ENCODE measurements at places on chromosomes 1 and 21.
A peak's percentile ranks its signal among the peaks of the same experiment; 100 is the strongest.

- DNase-seq: no peak
These were observed 13.4 kb downstream of the SERINC2 start for GRCh38 chr1:31426249-31426922.

GRCh38 chr1:34354367-34354766, 177.7 kb downstream of the C1orf94 start:
- no peak for DNase-seq

DNA sequence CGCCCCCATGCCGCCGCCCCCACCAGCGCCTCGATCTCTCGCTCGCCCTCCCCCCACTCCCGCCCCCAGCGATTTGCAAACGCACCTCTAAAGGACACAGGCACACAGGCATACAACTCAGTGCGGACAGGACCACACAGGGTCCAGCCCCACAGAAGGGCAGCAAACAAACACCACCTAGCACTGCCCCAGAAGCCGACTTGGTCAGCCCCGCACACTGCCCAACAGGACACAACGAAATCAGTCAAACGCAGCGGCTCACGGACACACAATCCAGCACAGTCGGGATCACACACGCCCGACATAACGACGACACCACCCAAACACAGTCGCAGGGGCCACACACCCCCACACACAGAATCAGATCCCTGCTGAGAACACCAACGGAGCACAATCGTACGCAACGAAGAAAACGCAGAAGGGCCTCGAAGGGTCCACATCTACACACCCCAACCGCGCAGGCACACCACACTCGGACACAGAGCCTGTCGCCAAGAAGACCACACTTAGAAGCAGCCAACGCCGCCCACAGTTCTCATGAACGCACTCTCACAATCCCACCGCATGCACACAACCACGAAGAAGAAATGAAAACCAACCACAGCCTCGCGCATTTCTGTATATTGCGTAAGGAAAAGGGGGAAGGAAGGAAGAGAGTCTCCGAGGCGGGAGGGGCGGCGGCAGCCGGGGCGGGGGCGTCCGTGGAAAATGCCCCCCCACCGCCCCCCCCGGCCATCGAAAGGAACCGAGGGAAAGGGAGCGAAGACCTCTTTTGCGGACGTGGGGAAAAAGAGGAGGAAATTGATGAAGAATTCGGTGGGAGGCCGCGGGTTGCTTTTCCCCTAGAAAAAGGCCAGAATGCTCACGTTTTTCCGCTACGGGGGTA, 481 bp downstream of the TAL1 start:
- no peak for DNase-seq

- peak; percentile 58 for DNase-seq
These were observed 76.3 kb downstream of the MORN1 start for GRCh38 chr1:2314803-2315673.

GRCh38 chr1:117815926-117816325, 113.5 kb downstream of the GDAP2 start:
- no peak for DNase-seq

- no peak for DNase-seq
These were observed 75.1 kb downstream of the PHTF1 start for GRCh38 chr1:113684153-113684541.

DNA sequence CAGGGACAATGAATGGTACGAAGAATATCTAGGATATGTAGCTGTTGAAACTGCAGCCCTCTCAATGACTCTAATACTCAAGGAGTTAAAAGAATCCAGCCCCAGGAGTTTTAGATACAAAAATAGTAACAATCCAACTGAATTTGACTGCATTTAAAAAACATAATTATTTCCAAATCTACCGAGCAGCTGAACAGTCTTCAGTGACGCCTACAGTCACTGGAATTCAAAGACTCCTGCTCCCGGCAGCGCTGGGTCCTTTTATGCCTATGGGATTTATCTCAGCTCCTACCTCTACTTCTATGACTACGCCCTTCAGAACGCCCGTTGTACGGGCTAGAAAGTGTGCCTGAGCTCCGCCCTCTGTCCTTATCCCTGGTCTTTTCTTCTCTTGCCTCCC, 55.7 kb downstream of the WARS2 start:
- no peak for DNase-seq

- DNase-seq: no peak
These were observed 104.6 kb upstream of the LBR start for GRCh38 chr1:225532240-225532944.

- DNase-seq: no peak
These were observed 27.5 kb downstream of the ARID1A start for GRCh38 chr1:26723013-26723991.

GRCh38 chr21:16532840-16533239, 803.1 kb downstream of the USP25 start:
- DNase-seq: no peak

- no peak for DNase-seq
These were observed 16.0 kb downstream of the HAO2 start for GRCh38 chr1:119384591-119384990.

GRCh38 chr1:1157426-1157913, 16.2 kb upstream of the TTLL10 start:
- peak; percentile 64 for DNase-seq

GRCh38 chr1:55180075-55180670, 35.0 kb downstream of the USP24 start:
- DNase-seq: no peak

DNA sequence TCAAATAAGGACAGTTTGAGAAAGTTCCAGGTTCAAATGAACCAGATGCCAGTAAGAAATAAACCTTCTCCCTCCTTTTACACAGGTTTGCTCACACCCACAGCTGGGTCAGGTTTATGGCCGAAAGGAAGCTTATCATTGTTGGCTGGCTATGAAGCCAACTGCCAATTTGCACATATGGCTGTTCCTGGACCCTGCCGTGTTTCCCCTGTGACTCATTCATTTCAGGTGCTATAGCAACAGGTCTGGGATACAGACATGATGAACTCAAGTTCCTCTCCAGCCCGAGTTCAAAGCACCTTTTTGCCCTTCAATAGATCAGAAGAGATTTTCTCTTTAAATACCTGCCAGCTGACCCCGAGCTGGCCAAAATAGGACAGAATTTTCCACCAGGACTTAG, 134.4 kb upstream of the SMYD2 start:
- DNase-seq: no peak

DNA sequence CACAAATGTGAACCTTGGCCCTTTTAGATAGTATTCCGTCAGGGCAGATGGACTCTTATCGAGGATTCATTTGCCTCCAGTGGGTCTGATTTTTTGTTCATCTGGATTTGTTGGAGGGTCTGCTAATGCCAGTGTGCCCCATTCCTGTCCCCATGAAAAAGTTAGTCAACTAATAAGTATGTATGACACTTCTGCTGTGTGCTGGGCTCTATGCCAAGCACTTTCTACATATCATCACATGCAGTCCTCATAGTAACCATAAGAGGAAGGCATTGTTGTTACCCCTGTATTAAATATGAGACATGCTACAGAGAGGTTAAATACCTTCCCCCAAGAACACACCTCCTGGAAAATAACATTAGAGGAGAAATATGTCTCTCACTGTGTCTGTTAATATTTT, 46.6 kb upstream of the MAB21L3 start:
- no peak for DNase-seq

GRCh38 chr1:63868268-63868781, 94.5 kb downstream of the ROR1 start:
- no peak for DNase-seq

DNA sequence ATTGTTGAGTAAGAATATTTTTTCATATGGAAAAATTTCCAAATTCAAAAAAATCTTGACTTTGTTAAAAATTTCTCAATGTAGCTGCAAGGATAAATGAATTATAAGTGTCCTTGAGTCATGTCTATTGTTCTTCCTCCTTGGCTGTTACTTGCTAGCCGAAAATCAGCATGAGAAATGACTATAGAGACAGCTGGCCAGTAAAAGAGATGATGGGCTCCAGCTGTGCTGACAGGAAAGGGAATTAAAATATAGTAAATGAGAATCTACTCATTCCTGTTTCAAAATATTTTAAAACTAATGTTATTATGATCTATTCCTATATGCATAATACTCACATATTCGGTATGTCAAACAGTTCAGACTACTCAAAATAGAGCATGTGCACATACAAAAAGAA, 1292.6 kb downstream of the BRINP3 start:
- no peak for DNase-seq

GRCh38 chr1:235820061-235820460, 46.6 kb downstream of the LYST start:
- DNase-seq: no peak

DNA sequence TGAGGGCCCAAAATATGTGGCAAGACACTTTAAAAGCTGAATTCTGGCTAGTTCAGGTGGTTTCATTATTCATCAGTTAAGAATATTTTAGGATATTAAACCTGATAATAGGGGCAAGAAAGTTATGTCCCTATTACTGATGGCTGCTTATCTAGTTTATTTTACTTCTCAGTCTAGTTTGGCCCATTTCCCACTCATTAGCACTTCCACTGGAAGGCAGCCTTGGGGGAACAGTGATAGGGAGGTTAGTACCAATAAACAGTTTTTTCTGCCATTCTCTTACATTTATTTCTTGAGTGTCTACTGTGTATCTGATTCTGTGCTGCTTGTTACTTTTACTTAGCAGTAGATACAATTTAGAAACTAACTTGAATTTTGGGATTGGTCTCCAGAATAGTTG, 9.0 kb downstream of the PPP1R12B start:
- no peak for DNase-seq

DNA sequence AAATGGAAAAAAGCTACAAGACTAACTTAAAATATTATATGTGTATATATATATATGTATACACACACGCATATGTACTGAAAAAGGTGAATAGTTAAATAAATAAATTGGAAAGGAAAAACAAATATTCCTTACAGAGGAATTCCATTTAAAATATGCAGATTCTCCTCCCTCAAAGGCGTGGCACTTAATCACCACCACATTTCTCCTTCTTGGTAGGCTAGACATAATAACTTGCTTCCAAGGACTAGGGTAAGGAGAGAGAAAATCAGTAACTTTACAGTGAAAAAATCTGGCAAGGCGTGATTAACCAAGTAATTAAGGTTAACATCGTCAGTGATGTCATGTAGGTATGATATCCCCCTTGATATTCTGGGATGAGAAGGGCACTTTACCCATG, 84.0 kb upstream of the USP25 start:
- no peak for DNase-seq

DNA sequence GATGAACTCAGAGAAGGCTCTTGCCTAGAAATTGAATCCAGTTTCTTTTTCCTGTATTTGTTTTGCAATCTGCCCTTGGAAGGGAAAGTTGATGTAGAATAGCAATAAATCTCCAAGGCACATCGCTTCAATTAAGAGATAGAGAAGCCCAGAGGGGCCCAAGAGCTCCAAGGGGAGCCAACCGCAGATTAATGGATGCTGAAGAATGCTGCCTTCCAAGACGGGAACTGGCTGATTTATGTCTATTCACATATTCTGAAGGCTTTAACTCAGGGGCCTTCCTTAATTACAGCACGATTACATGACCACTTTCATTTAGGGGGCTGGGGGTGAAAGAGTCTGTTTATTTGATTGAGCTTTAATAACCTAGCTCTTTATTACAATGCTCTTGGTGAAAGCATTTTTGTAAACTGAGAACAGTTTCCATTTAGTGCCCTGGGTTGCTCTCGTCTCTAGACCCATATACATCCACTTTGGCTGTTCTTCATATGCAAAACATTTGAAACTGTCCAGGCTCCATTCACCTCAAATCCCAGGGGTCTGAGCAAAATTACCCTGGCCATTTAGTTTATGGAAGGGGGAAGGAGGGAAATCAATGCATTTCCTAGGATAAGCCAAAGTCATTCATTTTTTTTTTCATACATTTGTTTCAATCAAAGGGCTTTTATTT, 87.4 kb upstream of the CLDN14 start:
- DNase-seq: no peak

GRCh38 chr21:42671778-42672593, 18.6 kb downstream of the PDE9A start:
- no peak for DNase-seq

DNA sequence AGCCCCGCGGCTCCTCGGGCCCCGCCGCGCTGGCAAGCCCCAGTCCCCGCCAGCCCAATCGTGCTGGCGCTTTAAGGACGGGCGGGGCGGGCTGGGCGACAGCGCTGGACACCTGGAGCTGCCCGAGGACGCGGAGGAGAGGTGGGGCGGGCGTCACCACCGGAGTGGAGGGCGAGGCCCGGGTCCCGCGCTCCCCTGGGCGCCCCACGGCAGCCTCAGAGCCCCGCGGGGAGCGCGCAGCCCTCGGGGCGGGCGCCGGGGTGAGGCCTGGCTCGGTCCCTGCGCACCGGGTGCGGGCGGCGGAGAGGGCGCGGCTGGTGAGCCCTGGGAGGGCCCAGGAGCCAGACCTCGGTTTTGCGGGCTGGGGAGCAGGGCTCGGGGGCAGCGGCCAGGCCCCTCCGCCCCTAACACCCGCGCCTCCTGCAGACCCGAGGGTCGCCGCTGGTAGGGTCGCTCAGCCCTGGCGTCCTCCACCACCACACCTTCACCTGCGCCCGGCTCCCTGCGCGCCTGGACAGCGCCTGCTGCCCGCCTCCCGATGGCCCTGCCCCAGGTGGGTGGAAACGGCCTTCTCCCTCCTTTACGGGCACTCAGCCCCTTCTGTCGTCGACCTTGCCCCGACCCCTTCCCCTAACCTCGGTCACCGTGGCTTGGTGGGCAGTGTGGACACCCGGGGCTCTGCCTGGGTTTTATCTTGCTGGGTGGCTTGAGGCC, at the start of gene TMEM61:
TSS of gene TMEM61 (plus strand) at position 101 of the 714 bp plus-strand sequence. CDS start at position 539, 438 bp downstream.
- no peak for DNase-seq

- no peak for DNase-seq
These were observed 192.2 kb downstream of the TGFB2 start for GRCh38 chr1:218537122-218537913.

DNA sequence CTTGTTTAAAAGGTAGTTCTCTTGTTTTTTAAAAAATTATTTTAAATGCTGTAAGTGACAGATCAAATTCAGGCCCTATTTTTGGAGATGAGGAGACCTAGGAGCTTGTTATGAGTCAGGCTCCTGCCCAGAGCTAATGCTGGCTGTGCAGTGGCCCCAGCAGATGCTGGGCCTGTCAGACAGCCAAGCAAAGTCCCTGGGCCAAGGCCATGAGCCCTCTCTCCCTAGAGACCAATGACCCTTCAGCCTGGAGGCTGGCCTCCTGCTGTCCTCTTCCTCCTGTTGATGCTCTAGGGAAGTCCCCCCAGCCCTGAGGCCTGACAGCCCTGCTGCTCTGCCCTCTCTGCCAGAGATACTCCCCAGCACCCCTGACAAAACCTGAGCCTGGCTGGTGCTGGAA, 128.1 kb upstream of the CTTNBP2NL start:
- no peak for DNase-seq

DNA sequence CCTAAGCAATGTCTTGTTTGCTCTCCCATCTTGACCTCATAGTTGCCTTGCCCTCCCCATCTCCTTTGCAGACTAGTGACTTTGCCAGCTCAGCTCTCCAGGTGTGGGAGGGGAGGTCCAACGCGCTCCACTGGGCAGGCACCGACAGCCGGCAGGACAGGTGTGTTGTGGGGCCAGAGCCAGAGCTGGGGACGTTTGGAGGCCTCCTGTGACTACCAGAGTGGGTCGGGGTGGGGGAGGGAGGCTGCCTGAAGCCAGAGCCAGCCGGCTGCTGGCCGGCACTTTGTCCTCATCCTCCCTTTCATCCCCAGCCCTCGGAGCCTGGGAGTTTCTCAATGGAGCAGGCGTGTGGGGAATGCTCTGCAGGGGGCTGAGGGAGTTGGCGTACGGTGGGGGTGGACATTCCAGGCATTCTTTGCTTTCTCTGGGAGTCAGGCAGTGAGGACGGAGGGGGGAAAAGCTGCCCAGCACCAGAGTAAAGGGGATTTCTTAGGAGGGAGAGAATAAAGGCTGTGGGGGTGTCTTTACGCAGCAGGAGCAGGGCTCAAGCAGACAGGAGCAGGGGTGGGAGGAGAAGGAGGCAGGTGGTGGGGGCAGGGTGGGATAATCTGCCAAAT, 20.2 kb downstream of the NUAK2 start:
- DNase-seq: no peak
